ENCODE measurements at places on chromosomes 3 and 15. TPM values are rescaled to one million over a fixed set of nuclear protein-coding genes. Genes with fewer than 3 reads are reported as not detected.

DNA sequence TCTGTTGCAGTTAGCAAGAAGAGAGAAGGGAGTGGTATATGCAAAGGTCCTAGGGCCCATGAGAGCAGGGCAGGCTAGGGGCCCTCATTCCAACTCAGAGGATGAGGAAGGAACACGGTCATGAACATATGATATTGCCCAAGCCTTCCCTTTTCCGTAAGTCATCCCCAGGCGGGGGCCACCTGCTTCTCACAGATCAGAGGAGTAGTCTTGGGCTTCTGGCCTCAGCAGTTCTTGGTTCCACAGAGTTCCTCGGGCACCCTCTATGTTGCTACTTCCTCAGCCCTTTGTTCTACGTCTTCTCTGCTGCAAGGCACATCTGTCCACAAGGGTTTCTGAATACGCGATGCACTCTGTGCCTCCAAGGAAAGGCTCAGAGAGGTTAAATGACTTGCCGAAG is 25.3 kb downstream of the EPHB3 start:
- no peak overlapping the region for H3K4me3 ChIP-seq
- H3K27me3 ChIP-seq = peaks cover 35% of the 10 kb centered on the region
- H3K36me3 ChIP-seq = no peaks in the 10 kb centered on the region
- H3K27ac ChIP-seq = no peak overlapping the region

GRCh38 chr3:107767897-107768605 is 245.3 kb downstream of the BBX start:
- no peak overlapping the region for H3K4me3 ChIP-seq
- no peak overlapping the region for H3K27ac ChIP-seq
- H3K4me1 ChIP-seq = no peaks in the 10 kb centered on the region
- no peaks in the 10 kb centered on the region for H3K27me3 ChIP-seq
- H3K36me3 ChIP-seq = peaks cover 22% of the 10 kb centered on the region
- DNase-seq = no peak

GRCh38 chr15:73854265-73854664 is 19.1 kb upstream of the TBC1D21 start:
- no peak for DNase-seq
- peaks cover 37% of the 10 kb centered on the region for H3K27me3 ChIP-seq

DNA sequence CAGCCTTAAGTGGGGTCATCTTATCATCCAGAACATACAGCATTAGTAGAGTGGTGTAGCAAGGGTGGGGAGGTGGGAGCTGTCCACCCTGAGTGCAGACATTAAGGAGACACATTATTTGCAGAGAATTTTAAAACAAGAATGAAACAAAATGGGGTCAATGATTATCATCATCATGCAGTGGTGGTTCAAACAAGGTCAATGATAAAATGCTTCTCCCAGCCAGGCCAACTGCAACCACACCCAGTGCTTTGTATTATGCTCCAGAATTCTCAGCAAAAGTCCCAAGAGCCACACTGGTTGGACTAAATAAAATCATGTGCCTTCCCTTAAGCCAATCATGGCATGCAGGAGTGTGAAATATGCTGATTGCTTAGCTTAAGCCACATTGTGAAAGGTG is 96.7 kb upstream of the FHIT start:
- no peaks in the 10 kb centered on the region for H3K27me3 ChIP-seq
- H3K27ac ChIP-seq = no peak overlapping the region
- DNase-seq = no peak
- no peaks in the 10 kb centered on the region for H3K4me1 ChIP-seq

- no peak for DNase-seq
- no peak overlapping the region for H3K27ac ChIP-seq
- peaks cover 9% of the 10 kb centered on the region for H3K27me3 ChIP-seq
- H3K4me1 ChIP-seq = no peaks in the 10 kb centered on the region
Observed at GRCh38 chr3:101072300-101072699, 79.1 kb upstream of the ABI3BP start.

GRCh38 chr3:8524656-8525399 is 23.2 kb downstream of the LMCD1 start:
- DNase-seq = no peak
- H3K36me3 ChIP-seq = no peaks in the 10 kb centered on the region
- peak overlapping the region; percentile 35 for H3K4me3 ChIP-seq
- peaks cover 21% of the 10 kb centered on the region for H3K4me1 ChIP-seq
- peak overlapping the region; percentile 65 for H3K27ac ChIP-seq

DNA sequence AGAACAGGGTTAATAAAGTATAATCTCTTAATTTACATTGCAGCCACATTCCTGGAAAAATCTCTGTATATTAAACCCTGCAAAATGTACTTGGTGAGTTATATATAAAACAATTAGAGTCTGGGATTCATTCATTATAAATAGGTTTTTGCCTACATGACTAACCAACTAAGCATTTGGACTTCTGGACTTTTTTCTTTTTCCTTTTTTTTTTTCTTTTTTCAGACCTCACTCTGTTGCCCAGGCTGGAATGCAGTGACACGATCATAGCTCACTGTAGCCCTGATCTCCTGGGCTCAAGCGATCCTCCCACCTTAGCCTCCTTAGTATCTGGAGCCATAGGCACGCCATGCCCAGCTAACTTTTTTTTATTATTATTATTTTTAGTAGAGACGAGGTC is 4.5 kb downstream of the DNAJC13 start:
- peaks cover 30% of the 10 kb centered on the region for H3K4me1 ChIP-seq
- H3K27ac ChIP-seq = no peak overlapping the region
- peaks cover 33% of the 10 kb centered on the region for H3K36me3 ChIP-seq
- no peaks in the 10 kb centered on the region for H3K27me3 ChIP-seq
- no peak for DNase-seq
- no peak overlapping the region for H3K4me3 ChIP-seq

DNA sequence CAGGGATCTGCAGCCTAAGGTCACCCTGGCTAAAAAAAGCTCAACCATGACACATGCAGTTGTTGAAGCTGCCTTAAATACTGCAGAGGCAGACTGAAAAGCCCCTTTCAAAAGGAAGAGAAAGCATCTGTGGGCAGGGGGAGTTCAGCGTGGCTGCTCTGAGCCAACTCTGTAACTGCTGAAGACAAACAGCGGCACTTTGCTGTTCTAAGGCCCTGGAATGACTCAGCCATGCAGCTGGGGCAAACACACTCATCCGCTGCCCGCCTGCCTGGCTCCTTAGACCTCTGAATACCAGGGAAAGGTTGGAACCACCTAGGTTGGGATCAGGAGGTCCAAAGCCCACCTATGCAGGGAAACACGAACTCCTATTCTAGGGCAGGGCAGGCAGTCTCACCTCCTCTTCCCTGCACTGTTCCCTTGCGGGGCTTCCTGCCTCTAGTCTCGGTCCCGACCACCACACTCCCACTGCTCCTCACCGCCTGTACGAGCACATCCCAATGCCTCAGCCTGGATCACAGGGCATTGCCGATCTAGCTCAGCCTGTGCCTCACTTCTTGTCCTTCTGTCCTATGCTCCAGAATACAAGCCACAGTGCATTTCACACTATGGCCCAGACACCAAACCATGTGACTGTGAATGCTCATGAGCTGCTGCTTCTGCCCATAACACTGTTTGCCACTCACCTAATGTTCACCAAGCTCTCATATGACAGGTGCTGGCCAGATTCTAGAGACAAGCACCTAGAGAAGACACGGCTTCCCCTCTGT is 6.6 kb upstream of the MUSTN1 start:
- H3K36me3 ChIP-seq = peaks cover 16% of the 10 kb centered on the region
- no peak overlapping the region for H3K4me3 ChIP-seq
- H3K27me3 ChIP-seq = no peaks in the 10 kb centered on the region
- no peak for DNase-seq
- no peak overlapping the region for H3K27ac ChIP-seq
- H3K4me1 ChIP-seq = peaks cover 45% of the 10 kb centered on the region

DNA sequence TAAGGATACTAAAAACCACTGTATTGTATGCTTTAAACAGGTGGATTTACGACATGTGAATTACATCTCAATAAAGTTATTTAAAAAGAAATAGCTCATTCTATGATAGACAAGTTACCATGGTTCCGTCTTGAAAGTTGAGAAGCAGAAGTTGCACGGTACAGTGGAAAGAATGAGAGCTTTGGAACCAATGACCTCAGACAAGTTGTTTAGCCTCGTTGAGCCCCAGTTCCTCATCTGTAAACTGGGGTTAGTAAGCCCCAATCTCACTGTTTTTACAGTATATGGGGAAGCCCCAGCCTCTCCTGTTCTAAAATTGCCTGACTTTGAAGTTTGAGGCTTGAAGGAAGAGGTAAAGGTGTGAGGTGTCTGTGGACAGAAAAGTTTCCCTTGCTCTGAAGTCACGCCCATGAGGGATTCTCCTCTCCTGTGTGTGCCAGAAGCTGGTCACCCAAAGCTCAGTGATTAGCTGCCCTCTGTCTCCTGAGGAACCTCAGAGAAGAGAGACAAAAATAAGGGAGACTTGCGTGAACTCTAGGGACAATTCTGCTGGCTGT is 10.0 kb downstream of the CRYGS start:
- peak; percentile 52 for DNase-seq
- H3K27me3 ChIP-seq = no peaks in the 10 kb centered on the region
- peaks cover 27% of the 10 kb centered on the region for H3K4me1 ChIP-seq
- H3K27ac ChIP-seq = no peak overlapping the region
- H3K4me3 ChIP-seq = no peak overlapping the region

- DNase-seq = no peak
- no peaks in the 10 kb centered on the region for H3K36me3 ChIP-seq
- peaks cover 3% of the 10 kb centered on the region for H3K27me3 ChIP-seq
- no peak overlapping the region for H3K4me3 ChIP-seq
Observed at GRCh38 chr3:159796744-159797143, 191.9 kb upstream of the IL12A start.

DNA sequence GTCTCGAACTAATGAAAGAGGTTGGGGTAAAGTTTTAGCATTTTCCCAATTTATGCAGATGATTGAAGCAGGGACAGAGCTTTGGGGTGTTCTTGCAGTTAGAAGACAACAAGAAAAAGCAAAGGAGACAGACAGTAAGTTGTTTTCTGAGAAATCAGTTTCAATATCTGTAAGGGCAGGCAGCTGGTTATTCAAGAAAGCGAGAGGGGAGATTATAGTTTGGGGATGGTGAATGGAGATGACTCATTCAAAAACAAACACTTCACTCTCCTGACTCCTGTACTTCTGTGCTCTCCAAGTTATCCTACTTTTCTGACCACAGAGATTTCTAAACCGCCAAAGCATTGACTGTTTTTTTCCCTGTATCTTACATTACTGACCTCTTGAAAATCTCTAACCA is 352.0 kb downstream of the GAP43 start:
- H3K4me1 ChIP-seq = no peaks in the 10 kb centered on the region
- DNase-seq = no peak
- H3K27ac ChIP-seq = no peak overlapping the region
- peaks cover 3% of the 10 kb centered on the region for H3K27me3 ChIP-seq

DNA sequence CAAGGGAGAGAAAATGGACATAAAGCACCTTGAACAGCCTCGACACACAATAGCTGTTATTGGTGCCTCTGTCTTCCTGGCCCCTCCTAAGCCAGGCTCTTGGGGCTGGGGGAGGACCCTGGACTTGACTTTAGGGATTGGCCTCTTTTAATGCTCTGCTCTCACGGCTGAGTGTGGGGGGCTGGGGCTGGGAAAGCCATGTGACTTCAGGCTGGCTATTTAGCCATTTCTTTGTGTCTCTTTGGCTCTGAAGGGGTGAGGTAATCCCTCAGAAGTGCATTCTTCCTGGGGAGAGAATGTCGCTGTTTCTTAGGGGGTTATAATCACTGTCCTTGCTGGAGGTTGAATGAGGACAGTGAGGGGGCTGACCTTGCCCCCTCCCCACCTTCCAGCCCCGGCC is 26.2 kb downstream of the MAGEF1 start:
- no peak overlapping the region for H3K4me3 ChIP-seq
- DNase-seq = no peak
- H3K27ac ChIP-seq = no peak overlapping the region

- H3K36me3 ChIP-seq = peaks cover 21% of the 10 kb centered on the region
- H3K4me1 ChIP-seq = peaks cover 26% of the 10 kb centered on the region
- no peak for DNase-seq
- no peak overlapping the region for H3K4me3 ChIP-seq
Observed at GRCh38 chr3:4418156-4418555, 48.9 kb downstream of the SUMF1 start.

GRCh38 chr3:18556503-18557135 is 131.5 kb upstream of the SATB1 start:
- H3K4me3 ChIP-seq = peak overlapping the region; percentile 23
- H3K4me1 ChIP-seq = peaks cover 61% of the 10 kb centered on the region
- H3K27me3 ChIP-seq = no peaks in the 10 kb centered on the region
- peak; percentile 95 for DNase-seq

- no peak overlapping the region for H3K4me3 ChIP-seq
- H3K27ac ChIP-seq = no peak overlapping the region
- peaks cover 16% of the 10 kb centered on the region for H3K4me1 ChIP-seq
- H3K27me3 ChIP-seq = peaks cover 69% of the 10 kb centered on the region
Observed at GRCh38 chr15:70514251-70514650, 249.1 kb downstream of the UACA start.

- H3K4me1 ChIP-seq = peaks cover 24% of the 10 kb centered on the region
- H3K27ac ChIP-seq = no peak overlapping the region
- H3K36me3 ChIP-seq = peaks cover 1% of the 10 kb centered on the region
- no peak overlapping the region for H3K4me3 ChIP-seq
- H3K27me3 ChIP-seq = no peaks in the 10 kb centered on the region
Observed at GRCh38 chr3:71532639-71533395, 50.7 kb downstream of the FOXP1 start.

- H3K27me3 ChIP-seq = peaks cover 2% of the 10 kb centered on the region
- no peaks in the 10 kb centered on the region for H3K36me3 ChIP-seq
- no peaks in the 10 kb centered on the region for H3K4me1 ChIP-seq
- DNase-seq = no peak
- no peak overlapping the region for H3K27ac ChIP-seq
Observed at GRCh38 chr3:119184111-119184510, 10.7 kb downstream of the UPK1B start.

- no peak overlapping the region for H3K4me3 ChIP-seq
- no peaks in the 10 kb centered on the region for H3K4me1 ChIP-seq
- DNase-seq = no peak
- H3K27ac ChIP-seq = no peak overlapping the region
- no peaks in the 10 kb centered on the region for H3K27me3 ChIP-seq
Observed at GRCh38 chr3:152058856-152059255, 185.4 kb downstream of the SUCNR1 start.

- H3K36me3 ChIP-seq = peaks cover 2% of the 10 kb centered on the region
- no peak for DNase-seq
- H3K4me3 ChIP-seq = no peak overlapping the region
- no peak overlapping the region for H3K27ac ChIP-seq
Observed at GRCh38 chr3:113812854-113813253, 25.7 kb upstream of the GRAMD1C start.

TEX55 gene
- total RNA-seq = not detected

CFAP92 gene
- total RNA-seq = not detected

SMCO1 gene
- not detected for total RNA-seq

GOLGA8J gene
- 1.1 TPM for total RNA-seq

TM4SF18 gene
- not detected for total RNA-seq

TCAIM gene
- total RNA-seq = 16.2 TPM

LIPH gene
- total RNA-seq = not detected

IL20RB gene
- total RNA-seq = 1.5 TPM

PLSCR5 gene
- total RNA-seq = not detected

CCDC39 gene
- not detected for total RNA-seq

COL6A5 gene
- 0.02 TPM for total RNA-seq

SLC12A8 gene
- total RNA-seq = 4.3 TPM

ZNF860 gene
- not detected for total RNA-seq

SENP8 gene
- total RNA-seq = 1.4 TPM

ISL2 gene
- total RNA-seq = 2.4 TPM

PCOLCE2 gene
- total RNA-seq = not detected

All from activated CD8-positive, alpha-beta memory T cell treated with anti-CD3 and anti-CD28 coated beads, Interleukin-2, amount 10 ng/mL, durations not matched to agents 7 days and 5 days (primary cell).